HAP-1 (cell line): ENCODE measurements at places on chromosomes 11 and 22.

GRCh38 chr11:10413268-10413667 is 41.8 kb upstream of the AMPD3 start:
- no peak for DNase-seq

GRCh38 chr11:92861634-92862033 is 107.8 kb upstream of the MTNR1B start:
- no peak for DNase-seq

DNA sequence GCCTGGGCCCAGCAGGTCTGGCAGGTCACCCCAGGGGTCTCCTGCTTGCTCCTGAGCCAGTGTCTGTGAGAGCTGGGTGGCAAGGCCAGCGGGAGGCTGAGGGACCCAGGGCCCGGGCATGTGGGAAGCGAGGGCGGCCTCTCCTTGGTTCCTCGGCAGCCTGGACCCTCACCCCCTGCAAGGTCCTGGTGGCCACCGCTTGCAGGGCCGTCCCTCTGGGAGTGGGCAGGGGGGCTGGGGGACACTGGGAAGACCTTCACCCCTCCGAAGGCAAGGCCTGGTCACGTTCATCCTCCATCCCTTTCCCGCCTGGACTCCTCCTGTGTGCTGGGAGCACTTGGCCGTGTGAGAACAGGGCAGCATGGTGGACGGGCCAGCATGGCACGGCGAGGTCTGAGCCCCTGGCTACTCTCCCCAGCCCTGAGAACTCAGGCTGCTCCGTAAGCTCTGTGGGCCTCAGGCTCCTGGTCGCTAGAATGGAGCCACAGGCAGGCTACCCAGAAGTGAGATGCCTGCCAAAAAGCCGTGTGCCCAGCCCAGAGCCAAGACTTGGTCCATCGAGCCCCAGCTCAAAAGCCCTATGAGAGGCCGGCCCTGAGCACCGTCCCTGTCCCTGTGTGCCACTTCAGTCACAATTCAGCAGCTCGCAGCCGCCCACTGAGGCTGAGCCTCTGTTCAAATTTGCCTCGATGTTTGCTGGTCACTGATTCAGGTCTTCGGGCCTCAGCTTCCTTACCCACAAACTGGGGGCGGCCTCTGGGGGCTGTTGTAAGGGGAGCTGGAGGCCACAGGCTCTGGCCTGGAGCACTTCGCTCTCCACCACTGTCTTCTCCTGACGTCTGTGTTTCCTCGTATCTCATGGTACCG is 45.0 kb downstream of the IGLL1 start:
- DNase-seq, result no peak

DNA sequence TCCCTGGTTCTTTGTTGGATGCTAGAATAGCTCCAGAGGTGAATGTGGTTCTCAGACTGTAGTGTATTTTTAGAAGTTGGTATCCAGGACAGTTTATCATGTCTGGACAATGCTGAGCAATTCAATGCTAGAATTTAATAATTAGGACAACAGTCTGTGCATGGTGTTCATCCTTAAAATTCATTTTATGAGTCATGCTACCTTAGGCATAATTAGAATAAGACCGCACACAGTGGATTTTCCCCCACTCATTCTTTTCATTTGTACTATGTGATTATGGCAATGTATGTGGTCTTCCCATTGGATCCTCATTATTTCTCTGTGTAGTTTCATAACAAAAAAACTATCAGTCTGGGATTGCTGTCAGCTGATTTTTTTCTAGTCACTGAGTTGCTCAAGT is 196.7 kb downstream of the ARHGAP42 start:
- no peak for DNase-seq

- DNase-seq, result peak; percentile 15
Observed at GRCh38 chr11:119728211-119728626, 781 bp downstream of the NECTIN1 start.

GRCh38 chr11:115555336-115556090 is 51.3 kb upstream of the CADM1 start:
- DNase-seq, result no peak

GRCh38 chr22:28743852-28744251 is 2.0 kb downstream of the HSCB start:
- DNase-seq, result no peak

DNA sequence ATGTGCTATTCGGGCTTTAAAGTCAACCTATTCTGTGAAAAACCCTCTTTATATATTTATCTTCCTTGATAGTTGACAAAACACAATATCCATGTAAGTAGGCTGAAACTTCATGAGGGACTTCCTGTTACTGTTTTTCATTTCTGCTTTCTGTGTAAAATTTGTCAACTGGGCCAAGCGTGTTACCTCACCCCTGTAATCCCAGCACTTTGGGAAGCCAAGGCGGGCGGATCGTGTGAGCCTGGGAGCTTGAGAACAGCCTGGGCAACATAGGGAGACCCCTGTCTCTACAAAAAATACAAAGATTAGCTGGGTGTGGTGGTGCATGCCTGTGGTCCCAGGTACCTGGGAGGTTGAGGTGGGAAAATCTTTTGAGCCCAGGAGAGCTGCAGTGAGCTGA is 66.5 kb upstream of the SLC25A18 start:
- DNase-seq, result no peak

DNA sequence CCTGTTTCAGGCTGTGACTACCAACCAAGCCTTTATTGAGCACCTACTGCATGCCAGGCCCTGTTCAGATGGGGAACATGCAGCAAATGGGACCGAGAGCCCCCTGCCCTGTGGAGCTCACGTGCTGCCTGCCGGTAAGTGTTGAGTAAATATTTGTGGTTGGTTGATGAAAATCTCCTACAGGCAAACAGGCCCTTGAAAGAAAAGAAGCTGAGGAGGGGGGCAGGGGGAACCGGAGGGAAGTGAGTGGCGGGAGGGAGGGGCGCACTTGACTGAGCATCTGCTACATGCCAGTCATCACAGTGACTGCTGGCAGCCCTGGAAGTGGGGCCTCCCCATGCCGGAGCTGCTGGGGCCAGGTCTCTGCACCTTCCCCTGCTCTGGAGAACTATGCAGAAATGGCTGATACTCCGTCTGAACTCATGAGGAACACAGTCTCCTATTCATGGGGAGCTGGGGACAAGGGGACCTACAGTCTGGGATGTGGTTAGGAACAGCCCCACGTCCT is 34.2 kb downstream of the MACROD1 start:
- DNase-seq, result no peak

- DNase-seq, result no peak
Observed at GRCh38 chr22:42067671-42068251, 2.9 kb downstream of the NAGA start.

- DNase-seq, result no peak
Observed at GRCh38 chr11:112526699-112527416, 266.2 kb upstream of the PLET1 start.

- DNase-seq, result no peak
Observed at GRCh38 chr11:111846063-111846462, 25.3 kb downstream of the ALG9 start.

GRCh38 chr11:75337195-75337654 is 14.2 kb downstream of the ARRB1 start:
- no peak for DNase-seq

DNA sequence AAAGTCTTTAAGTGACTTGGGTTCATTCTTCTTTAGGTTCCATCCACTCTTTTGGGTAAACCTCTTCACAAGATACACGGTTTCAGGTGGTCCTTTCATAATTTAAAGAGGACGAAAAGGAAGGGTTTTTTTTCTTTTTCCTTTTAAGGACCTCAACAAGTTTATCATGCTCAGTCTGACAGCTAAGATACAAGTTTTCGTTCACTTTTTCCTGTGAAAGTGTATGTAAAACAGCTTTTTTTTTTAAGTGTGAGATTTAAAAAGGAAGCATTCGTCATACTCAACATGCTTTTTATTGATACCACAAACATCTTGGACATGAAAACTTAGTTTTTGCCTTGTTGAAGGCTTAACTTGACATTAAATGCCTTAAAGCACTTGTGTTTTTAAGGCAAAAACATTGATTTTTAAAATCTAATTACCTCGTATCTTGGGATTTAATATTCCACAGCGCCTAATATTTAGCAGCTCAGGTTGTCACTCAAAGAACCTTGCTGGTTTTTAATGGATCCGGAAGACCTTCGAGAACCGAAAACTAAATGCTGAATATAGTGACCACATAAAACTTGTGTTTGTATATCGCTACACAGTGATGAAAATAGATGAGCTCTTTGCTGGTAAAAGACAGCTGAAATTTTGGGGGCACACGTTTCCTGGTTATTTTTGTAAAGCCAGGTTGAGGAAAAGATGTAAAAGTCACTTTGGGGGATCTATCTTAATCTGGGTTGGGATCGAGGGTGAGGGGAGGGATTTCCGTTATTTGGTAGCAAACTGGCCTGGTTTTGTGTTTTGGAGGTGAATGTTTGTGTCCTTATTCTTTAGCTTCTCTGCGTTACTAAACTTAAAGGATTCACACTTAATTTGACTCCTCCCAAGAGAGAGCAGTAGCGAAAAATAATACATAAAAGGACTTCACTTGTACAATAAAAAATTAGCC is 2.3 kb downstream of the PCF11 start:
- no peak for DNase-seq

- no peak for DNase-seq
Observed at GRCh38 chr22:40397396-40397795, 27.0 kb downstream of the SGSM3 start.

- no peak for DNase-seq
Observed at GRCh38 chr11:35937700-35938099, 6.2 kb upstream of the LDLRAD3 start.

DNA sequence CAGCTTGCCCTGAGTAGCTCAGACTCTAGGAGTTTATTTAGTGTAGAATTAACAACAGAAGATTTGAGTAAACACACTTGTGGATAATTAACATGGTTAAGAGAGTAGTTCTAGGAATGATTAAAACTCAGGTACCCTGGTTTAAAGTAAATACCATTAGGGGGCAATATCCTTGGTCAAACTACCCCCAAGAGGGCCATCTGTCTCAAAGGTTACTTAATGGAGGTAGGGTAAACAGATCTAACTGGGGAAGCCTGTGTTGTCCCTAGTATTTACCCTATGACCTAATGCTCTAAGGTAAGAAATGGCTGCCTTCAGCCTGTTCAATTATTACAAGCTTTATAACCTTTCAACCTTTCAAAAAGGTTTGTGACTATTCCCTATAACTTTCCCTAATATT is 10.6 kb upstream of the GLYATL1 start:
- no peak for DNase-seq

GRCh38 chr11:62431171-62431901 is 12.5 kb downstream of the SCGB1A1 start:
- no peak for DNase-seq

DNA sequence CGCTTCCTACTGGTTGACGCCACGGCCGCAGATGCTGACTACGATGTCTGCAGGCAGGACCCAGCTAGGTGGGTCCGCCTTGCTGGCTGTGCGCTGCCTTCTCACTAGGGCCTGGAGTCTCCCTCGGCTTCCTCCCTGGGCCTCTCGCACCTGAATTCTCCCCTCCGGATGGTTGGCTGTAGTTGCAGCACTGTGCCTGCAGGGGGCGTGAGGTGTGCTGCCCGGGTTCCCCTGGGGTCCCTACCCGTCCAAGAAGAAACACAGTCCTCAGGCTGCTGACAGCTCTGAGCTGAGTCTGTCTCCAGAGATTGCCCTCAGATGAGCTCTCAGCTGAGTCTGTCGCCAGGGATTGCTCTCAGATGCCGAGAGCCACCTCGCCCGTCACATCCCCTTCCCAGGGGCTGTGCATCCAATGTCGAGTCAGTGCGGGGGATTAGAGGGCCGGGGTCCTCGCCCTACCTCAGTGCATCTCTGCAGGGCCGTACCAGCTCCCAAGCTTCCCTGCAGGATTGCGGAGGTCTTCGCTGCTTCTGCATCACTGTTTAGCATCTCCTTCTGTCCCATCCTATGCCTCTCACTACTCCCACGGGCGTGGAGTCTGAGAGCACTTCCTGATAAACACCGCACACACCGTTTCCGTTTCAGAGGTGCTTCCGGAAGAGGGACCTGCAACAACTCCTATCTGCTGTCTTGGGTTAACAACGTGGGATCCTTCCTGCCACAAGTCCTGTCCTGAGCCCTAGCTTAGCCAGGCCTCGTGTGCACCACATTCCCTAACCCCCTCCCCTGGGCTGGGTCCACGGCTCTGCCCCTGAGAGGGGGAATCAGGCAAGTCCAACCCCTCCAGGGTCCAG is 196.9 kb downstream of the CSNK2A3 start:
- peak; percentile 73 for DNase-seq

DNA sequence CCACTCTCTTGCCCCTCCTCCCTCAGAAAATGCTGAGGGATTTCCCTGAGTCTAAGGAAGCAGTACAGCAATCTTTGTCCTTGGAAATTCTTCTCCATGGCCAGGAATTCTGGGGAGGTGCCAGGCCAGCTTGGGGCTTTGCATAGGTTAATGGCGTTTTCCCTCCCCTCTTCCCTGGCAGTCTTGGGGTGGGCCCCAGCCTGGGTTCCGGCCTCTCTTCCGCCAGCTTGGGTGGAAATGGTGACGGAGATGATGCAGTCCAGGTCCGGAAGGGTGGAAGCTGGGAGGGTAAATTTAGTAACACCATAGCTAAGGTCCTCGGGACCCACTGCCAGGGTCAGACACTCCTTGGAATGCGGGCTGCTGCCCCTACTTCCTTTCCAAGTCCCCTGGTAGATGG is 5.0 kb downstream of the PHLDB1 start:
- no peak for DNase-seq

GRCh38 chr11:65552388-65552951 is 5.7 kb downstream of the LTBP3 start:
- DNase-seq, result no peak

- DNase-seq, result no peak
Observed at GRCh38 chr11:29432719-29433325, 584.0 kb downstream of the KCNA4 start.

GRCh38 chr22:43689356-43689755 is 122.7 kb downstream of the EFCAB6 start:
- no peak for DNase-seq

DNA sequence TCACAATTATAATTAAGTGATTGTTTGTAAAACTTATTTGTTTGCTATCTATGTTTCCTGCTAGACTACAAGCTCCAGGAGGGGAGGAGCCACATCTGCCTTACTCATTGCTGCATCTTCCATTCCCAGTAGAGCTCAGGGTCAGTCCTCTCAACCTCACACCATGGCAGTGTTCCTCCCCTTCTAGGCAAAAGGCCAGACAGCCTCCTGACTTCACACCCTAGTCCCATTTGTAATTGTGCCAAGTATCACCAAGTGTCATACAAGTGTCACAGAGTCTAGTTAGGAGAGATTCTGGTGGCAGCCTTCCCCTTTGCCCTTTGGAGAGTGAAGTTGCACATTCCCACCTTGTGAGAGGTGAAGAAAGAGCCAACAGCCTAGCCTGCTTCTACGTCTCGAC is 490.4 kb downstream of the INSC start:
- DNase-seq, result no peak

- no peak for DNase-seq
Observed at GRCh38 chr11:11430431-11430830, 77.4 kb upstream of the CSNK2A3 start.
